Hepatocyte (in vitro differentiated cells): ENCODE measurements at places on chromosomes 7 and 10. TPM values are rescaled to one million over a fixed set of nuclear protein-coding genes. Genes with fewer than 3 reads are reported as not detected.

DNA sequence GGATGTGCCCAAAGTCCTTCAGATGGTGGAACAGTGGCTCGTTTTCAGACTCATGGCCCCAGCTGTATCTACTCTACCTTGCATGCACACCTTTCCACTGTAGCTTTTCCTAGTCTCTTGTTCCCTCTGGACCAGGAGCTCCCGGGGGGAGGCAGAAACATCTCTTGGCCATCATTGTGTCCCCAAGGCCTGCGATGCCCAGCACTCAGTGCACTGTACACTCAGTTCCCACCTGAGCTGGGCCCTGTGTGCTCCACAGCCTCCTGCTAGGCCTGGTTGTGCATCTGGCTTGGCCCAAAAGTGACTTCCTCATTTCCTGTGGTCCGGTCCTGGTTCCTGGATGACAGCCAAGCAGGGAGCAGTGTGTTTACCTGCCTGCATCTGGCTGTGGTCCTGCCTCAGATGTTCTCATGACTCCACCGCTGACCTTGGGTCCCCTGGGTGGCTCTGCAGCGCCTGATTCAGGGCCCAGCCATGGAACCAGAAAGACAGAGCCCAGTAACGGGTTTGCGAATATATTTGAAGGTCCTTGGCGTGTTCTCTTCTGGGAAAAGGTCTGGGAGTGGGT is 9.9 kb upstream of the DOCK1 start:
- no peaks in the 10 kb centered on the region for H3K4me1 ChIP-seq
- DNase-seq, result no peak
- H3K27me3 ChIP-seq, result no peaks in the 10 kb centered on the region
- H3K27ac ChIP-seq, result no peak overlapping the region

The CALML5 gene
- total RNA-seq, result not detected in 2 replicates

GRCh38 chr10:61830072-61830845 is 71.2 kb upstream of the ARID5B start:
- no peaks in the 10 kb centered on the region for H3K36me3 ChIP-seq
- no peak for DNase-seq
- no peak overlapping the region for H3K4me3 ChIP-seq

The CARD11 gene
- total RNA-seq, result 5.3 and 10.9 TPM in 2 replicates

- H3K4me3 ChIP-seq, result no peak overlapping the region
- no peaks in the 10 kb centered on the region for H3K36me3 ChIP-seq
- H3K27ac ChIP-seq, result peak overlapping the region; percentile 65
- peak; percentile 81 for DNase-seq
These were observed 182.0 kb downstream of the RPS24 start for GRCh38 chr10:78215645-78216044.

DNA sequence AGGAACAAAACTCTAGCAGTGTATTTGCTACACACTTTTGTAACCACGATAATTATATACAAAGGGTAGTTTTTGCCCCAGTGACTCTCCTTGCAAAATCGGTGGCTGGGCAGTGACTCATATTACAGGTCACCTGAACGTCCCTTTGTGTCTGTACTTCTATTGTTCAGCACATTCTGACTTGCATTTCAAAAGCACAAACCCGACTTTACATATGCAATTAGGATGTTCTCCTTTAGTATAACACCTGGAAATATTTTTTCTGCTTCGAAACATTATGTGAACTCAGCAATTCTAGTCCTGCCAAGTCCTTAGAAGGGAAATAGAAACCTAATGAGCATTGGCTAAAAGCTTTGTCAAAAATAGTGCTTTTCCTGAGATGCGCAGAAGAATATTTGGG is 6.0 kb downstream of the PRR15 start:
- no peak overlapping the region for H3K27ac ChIP-seq
- no peaks in the 10 kb centered on the region for H3K36me3 ChIP-seq
- H3K4me1 ChIP-seq, result peaks cover 4% of the 10 kb centered on the region
- no peaks in the 10 kb centered on the region for H3K27me3 ChIP-seq
- DNase-seq, result peak; percentile 39
- no peak overlapping the region for H3K4me3 ChIP-seq

GRCh38 chr10:71678057-71678805 is 41.3 kb downstream of the C10orf105 start:
- H3K27me3 ChIP-seq, result peaks cover 4% of the 10 kb centered on the region
- no peaks in the 10 kb centered on the region for H3K4me1 ChIP-seq
- no peak overlapping the region for H3K4me3 ChIP-seq
- DNase-seq, result no peak
- H3K36me3 ChIP-seq, result no peaks in the 10 kb centered on the region
- H3K27ac ChIP-seq, result no peak overlapping the region

DNA sequence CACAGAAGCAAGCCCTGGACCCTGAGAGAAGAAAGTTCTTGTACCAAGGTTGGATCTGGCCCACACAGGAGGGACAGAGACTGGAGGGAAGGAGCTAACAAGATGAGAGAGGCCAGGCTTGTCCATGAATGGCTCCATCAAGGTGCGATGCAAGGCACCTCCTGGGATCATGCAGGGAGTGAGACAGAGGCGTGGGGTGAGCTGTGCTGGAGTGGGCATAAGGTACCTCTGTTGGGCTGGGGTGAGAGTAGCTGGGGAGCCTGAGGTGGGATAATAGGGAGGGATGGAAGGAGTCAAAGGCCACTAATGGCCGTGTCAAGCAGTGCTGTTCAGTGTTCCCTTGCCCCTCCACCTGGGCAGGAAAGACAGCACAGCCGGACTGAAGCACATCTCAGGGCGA is 9.9 kb downstream of the TMEM72 start:
- no peak overlapping the region for H3K4me3 ChIP-seq
- no peak for DNase-seq
- no peak overlapping the region for H3K27ac ChIP-seq
- H3K27me3 ChIP-seq, result no peaks in the 10 kb centered on the region
- no peaks in the 10 kb centered on the region for H3K36me3 ChIP-seq
- H3K4me1 ChIP-seq, result no peaks in the 10 kb centered on the region

DNA sequence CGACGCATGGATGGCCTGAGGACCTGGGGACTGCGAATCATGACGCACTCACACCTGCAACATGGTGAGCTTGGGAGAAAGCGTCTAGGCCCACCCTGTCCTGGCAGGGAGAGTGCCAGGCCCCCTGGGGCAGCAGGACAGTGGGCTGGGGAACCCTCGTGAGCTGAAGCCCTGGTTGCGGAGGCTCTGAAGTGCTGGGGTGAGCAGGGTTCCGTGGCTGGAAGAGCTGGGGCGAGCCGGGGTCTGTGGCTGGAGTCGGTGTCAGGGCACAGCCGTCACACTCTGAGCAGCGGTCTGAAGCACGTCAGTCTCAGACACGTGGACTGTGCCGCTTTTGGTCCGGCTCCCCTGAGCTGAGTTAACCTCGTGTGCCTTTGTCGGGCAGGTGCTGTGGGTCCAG is 4.7 kb downstream of the SUN1 start:
- H3K4me3 ChIP-seq, result no peak overlapping the region
- H3K4me1 ChIP-seq, result peaks cover 10% of the 10 kb centered on the region
- H3K36me3 ChIP-seq, result no peaks in the 10 kb centered on the region
- no peak overlapping the region for H3K27ac ChIP-seq
- no peaks in the 10 kb centered on the region for H3K27me3 ChIP-seq

The SPDYE16 gene
- total RNA-seq, result 0.03 TPM in 1 of 2 replicates, not detected in the other

The RPEL1 gene
- 0.10 TPM in 1 of 2 replicates, not detected in the other for total RNA-seq

- no peaks in the 10 kb centered on the region for H3K27me3 ChIP-seq
- DNase-seq, result no peak
- no peaks in the 10 kb centered on the region for H3K4me1 ChIP-seq
These were observed 278.3 kb downstream of the ARL4A start for GRCh38 chr7:12965767-12966166.

The RSPH10B gene
- not detected in 2 replicates for total RNA-seq

GRCh38 chr7:20194343-20194995 is 22.7 kb downstream of the MACC1 start:
- no peak for DNase-seq
- no peak overlapping the region for H3K27ac ChIP-seq
- H3K27me3 ChIP-seq, result no peaks in the 10 kb centered on the region

- no peak for DNase-seq
- no peak overlapping the region for H3K4me3 ChIP-seq
- H3K4me1 ChIP-seq, result no peaks in the 10 kb centered on the region
- H3K36me3 ChIP-seq, result no peaks in the 10 kb centered on the region
- H3K27me3 ChIP-seq, result peaks cover 38% of the 10 kb centered on the region
These were observed 66.0 kb downstream of the EBF3 start for GRCh38 chr10:129897871-129898626.

The FAM25C gene
- total RNA-seq, result not detected in 2 replicates

DNA sequence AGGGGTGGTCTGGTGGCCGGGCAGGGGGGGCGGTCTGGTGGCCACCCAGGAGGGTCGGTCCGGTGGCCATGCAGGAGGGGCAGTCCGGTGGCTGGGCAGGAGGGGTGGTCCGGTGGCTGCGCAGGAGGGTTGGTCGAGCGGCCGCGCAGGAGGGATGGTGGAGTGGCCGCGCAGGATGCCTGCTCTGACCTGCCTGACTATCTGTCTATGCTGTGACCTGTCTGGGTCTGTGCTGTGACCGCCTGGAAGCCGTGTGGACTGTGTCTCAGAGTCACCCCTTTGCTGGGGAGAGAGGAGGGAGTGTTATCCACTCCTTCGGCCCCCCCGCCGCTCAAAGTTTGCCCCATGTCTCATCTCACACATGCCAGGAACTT is 113.2 kb downstream of the ACTR3B start:
- H3K27ac ChIP-seq, result no peak overlapping the region
- DNase-seq, result no peak
- H3K27me3 ChIP-seq, result no peaks in the 10 kb centered on the region

- no peak overlapping the region for H3K4me3 ChIP-seq
- H3K27ac ChIP-seq, result no peak overlapping the region
- H3K4me1 ChIP-seq, result no peaks in the 10 kb centered on the region
These were observed 24.3 kb upstream of the CPA2 start for GRCh38 chr7:130242198-130243014.

- no peak for DNase-seq
- H3K36me3 ChIP-seq, result no peaks in the 10 kb centered on the region
- H3K4me3 ChIP-seq, result no peak overlapping the region
- H3K4me1 ChIP-seq, result peaks cover 10% of the 10 kb centered on the region
These were observed 6.2 kb downstream of the SLC18A2 start for GRCh38 chr10:117246997-117247671.

GRCh38 chr10:97333601-97334369 is 744 bp downstream of the FRAT2 start:
- H3K36me3 ChIP-seq, result no peaks in the 10 kb centered on the region
- H3K4me3 ChIP-seq, result peak overlapping the region; percentile 45
- peak; percentile 59 for DNase-seq
- H3K27me3 ChIP-seq, result no peaks in the 10 kb centered on the region
- peak overlapping the region; percentile 94 for H3K27ac ChIP-seq
- H3K4me1 ChIP-seq, result peaks cover 43% of the 10 kb centered on the region

DNA sequence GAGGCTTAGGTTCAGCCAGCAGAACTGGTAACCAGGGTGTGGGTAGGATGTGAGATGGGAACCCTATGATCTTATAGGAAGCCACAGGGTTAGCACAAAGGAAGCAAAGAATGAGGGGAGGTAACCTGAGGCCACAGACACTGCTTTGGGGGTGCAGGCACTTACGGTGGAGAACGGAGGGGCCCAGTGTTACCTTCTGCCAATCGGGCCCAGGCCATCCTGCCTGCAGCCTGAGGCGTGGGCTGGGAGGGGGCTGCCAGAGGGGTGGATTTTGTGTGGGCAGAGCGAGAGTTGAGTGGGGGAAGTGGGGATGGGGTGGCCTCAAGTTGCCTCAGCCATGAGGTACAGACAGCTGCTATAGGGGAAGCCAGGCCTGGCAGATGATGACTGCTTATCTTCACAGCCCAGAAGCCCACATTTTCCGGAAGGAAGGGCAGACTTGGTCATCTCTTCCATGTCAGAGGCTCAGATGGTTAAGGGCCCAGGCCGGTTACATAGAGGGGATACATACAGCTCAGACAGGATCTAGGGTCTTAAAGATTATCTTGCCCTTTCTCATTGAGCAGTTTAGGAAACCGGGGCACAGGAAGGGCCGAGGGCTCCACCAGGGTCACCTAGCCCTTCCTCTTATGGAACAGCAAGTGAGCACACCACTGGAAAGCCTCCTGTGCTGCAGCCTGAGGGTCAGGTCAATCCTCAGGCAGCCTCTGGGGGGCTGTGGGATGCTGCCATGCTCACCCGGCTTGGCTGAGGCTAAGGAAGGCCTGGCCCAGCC is 24.4 kb upstream of the VSIR start:
- H3K36me3 ChIP-seq, result no peaks in the 10 kb centered on the region
- H3K4me1 ChIP-seq, result no peaks in the 10 kb centered on the region
- no peaks in the 10 kb centered on the region for H3K27me3 ChIP-seq
- H3K4me3 ChIP-seq, result no peak overlapping the region
- DNase-seq, result no peak

- no peaks in the 10 kb centered on the region for H3K27me3 ChIP-seq
- H3K36me3 ChIP-seq, result no peaks in the 10 kb centered on the region
- H3K4me3 ChIP-seq, result peak overlapping the region; percentile 51
- no peak overlapping the region for H3K27ac ChIP-seq
These were observed 128.6 kb downstream of the APBB1IP start for GRCh38 chr10:26566525-26567350.

- no peaks in the 10 kb centered on the region for H3K4me1 ChIP-seq
- no peak for DNase-seq
- no peaks in the 10 kb centered on the region for H3K27me3 ChIP-seq
These were observed 55.6 kb downstream of the NOC3L start for GRCh38 chr10:94307046-94307615.

The CRTAC1 gene
- total RNA-seq, result 0.47 and 0.84 TPM in 2 replicates

The OR6V1 gene
- total RNA-seq, result not detected in 2 replicates

The AKAP9 gene
- total RNA-seq, result 85.8 and 97.5 TPM in 2 replicates

- H3K27ac ChIP-seq, result no peak overlapping the region
- H3K4me1 ChIP-seq, result peaks cover 24% of the 10 kb centered on the region
- no peak for DNase-seq
- no peak overlapping the region for H3K4me3 ChIP-seq
These were observed 5.8 kb upstream of the DDIT4 start for GRCh38 chr10:72267819-72268399.

GRCh38 chr7:45087301-45088145 is 1.2 kb downstream of the NACAD start:
- H3K27ac ChIP-seq, result no peak overlapping the region
- no peak for DNase-seq
- no peaks in the 10 kb centered on the region for H3K27me3 ChIP-seq
- peaks cover 2% of the 10 kb centered on the region for H3K4me1 ChIP-seq
- no peaks in the 10 kb centered on the region for H3K36me3 ChIP-seq

DNA sequence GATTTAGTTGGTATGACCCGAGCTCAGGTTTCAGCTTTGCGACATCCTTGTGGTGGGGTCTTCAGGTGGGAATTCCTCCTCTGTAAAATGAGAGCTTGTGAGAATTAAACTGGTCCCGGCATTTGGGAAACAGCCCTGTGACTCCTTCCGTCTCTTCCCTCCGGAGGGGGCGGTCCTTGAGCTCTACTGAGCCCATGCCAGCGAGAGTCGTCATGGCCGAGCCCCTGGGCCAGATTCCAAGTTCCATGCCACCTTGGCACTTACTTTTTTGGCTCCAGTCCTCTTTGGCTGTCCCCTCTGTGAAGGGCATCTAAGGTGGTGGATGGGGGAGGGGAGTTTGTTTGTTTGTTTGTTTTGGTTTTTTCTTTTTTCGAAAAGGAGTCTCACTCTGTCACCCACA is 47.6 kb downstream of the GTF2IRD1 start:
- H3K27ac ChIP-seq, result no peak overlapping the region
- no peak overlapping the region for H3K4me3 ChIP-seq
- no peaks in the 10 kb centered on the region for H3K36me3 ChIP-seq
- peaks cover 11% of the 10 kb centered on the region for H3K4me1 ChIP-seq

The OPALIN gene
- total RNA-seq, result not detected in 2 replicates
